ENCODE measurements at places on chromosomes 11 and 22.

GRCh38 chr22:43423046-43423445 is 11.2 kb downstream of the MPPED1 start:
- peaks cover 4% of the 10 kb centered on the region for H3K27me3 ChIP-seq
- H3K27ac ChIP-seq = no peak overlapping the region
- H3K36me3 ChIP-seq = no peaks in the 10 kb centered on the region
- H3K4me1 ChIP-seq = no peaks in the 10 kb centered on the region

- no peak for DNase-seq
- no peaks in the 10 kb centered on the region for H3K36me3 ChIP-seq
- no peak overlapping the region for H3K27ac ChIP-seq
- H3K27me3 ChIP-seq = peaks cover 6% of the 10 kb centered on the region
- no peak overlapping the region for H3K4me3 ChIP-seq
These were observed 23.0 kb upstream of the ME3 start for GRCh38 chr11:86695373-86695772.

- H3K4me3 ChIP-seq = no peak overlapping the region
- no peaks in the 10 kb centered on the region for H3K27me3 ChIP-seq
- peaks cover 6% of the 10 kb centered on the region for H3K4me1 ChIP-seq
- H3K27ac ChIP-seq = no peak overlapping the region
- no peaks in the 10 kb centered on the region for H3K36me3 ChIP-seq
These were observed 26.9 kb downstream of the MACROD1 start for GRCh38 chr11:64139049-64139448.

- H3K27me3 ChIP-seq = no peaks in the 10 kb centered on the region
- no peaks in the 10 kb centered on the region for H3K36me3 ChIP-seq
- DNase-seq = no peak
- H3K4me3 ChIP-seq = no peak overlapping the region
- no peak overlapping the region for H3K27ac ChIP-seq
These were observed 663.2 kb downstream of the CNTN5 start for GRCh38 chr11:99683933-99684332.

- no peak overlapping the region for H3K27ac ChIP-seq
- DNase-seq = no peak
- H3K4me3 ChIP-seq = no peak overlapping the region
- no peaks in the 10 kb centered on the region for H3K36me3 ChIP-seq
These were observed 95.1 kb downstream of the CELSR1 start for GRCh38 chr22:46442217-46442853.

DNA sequence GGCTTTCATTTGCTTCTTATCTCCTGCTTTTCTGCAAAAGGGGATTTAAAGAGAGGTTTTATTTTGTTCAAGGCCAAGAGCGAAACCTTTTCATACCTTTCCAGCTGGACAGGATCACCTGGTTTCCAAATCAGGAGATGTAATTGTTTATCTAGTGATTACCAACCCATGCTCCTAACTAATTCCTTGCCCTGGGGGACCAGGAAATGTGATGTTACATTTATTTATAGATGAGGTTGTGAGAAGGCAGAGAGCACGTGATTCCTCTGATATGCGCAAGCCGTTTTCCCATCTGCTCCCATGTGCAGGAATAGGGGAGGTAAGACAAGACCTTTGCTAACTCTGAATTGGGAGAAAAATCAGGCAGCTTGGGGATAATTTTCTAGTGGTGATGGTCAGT is 507.2 kb upstream of the LARGE1 start:
- H3K27ac ChIP-seq = no peak overlapping the region
- DNase-seq = no peak
- no peaks in the 10 kb centered on the region for H3K36me3 ChIP-seq
- no peak overlapping the region for H3K4me3 ChIP-seq
- H3K27me3 ChIP-seq = no peaks in the 10 kb centered on the region
- no peaks in the 10 kb centered on the region for H3K4me1 ChIP-seq

DNA sequence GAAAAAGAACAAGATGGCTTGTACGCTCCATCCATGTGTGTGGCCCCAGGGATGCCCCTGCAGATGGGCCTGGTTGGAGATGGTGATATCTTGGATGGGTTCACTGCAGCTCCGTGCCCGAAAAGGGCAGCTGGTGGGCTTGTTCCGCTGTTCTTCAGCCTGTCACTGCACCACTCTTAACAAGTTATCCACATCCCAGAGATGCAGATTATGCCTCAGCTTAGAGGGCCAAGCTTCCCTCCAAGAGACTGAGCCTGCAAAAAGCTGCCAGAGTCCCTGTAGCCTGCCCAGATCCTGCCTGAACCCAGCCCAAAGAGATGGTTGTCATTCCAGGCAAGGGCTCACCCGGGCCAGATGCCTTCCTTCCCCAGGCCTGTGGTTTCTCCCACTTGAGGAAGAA is 308.0 kb downstream of the OPCML start:
- H3K36me3 ChIP-seq = no peaks in the 10 kb centered on the region
- no peak for DNase-seq
- no peak overlapping the region for H3K27ac ChIP-seq
- H3K4me3 ChIP-seq = no peak overlapping the region
- no peaks in the 10 kb centered on the region for H3K4me1 ChIP-seq

DNA sequence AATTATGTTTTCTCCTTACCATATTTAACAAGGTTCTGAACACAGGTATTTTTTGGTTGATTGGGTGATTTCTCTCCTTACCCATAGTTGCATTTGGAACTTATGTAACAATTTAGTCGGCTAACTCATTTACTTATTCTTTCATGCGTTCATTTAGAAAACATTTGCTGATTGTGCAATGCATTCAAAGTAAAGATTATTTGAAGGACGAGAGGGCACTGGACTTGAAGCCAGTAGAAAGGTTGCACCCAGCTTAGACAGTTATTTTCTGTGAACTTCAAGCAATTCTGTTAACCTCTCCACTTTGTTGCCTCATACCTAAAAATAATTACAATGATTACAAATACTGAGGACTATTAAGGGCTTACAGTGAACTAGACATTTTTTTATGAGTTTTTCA is 769.6 kb downstream of the LRRC4C start:
- H3K27ac ChIP-seq = no peak overlapping the region
- H3K4me3 ChIP-seq = no peak overlapping the region
- DNase-seq = no peak
- H3K27me3 ChIP-seq = no peaks in the 10 kb centered on the region

DNA sequence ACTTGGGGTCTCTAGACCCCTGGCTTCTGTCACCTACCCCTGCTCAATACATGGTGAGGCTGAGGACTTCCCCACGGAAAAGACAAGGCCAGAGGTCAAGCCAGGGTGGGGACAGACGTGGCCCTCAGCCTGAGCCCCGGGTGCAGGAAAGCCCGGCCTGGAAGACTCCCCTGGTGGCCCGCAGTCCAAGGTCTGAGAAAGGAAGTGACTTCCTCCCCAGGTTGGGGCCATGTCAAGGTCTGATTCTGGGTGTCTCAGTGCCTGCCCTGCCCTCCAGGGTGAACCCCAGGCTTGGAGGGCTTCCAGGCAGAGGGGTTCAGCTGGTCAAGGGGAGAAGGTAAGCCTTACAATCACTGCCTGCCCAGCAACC is 3.9 kb downstream of the CTSD start:
- peaks cover 9% of the 10 kb centered on the region for H3K36me3 ChIP-seq
- peaks cover 49% of the 10 kb centered on the region for H3K4me1 ChIP-seq
- no peak overlapping the region for H3K4me3 ChIP-seq
- no peak overlapping the region for H3K27ac ChIP-seq
- H3K27me3 ChIP-seq = no peaks in the 10 kb centered on the region

GRCh38 chr22:31253949-31254348 is 38.3 kb downstream of the PIK3IP1 start:
- peaks cover 6% of the 10 kb centered on the region for H3K36me3 ChIP-seq
- H3K27ac ChIP-seq = no peak overlapping the region
- H3K27me3 ChIP-seq = no peaks in the 10 kb centered on the region
- peaks cover 18% of the 10 kb centered on the region for H3K4me1 ChIP-seq
- DNase-seq = no peak

- H3K4me3 ChIP-seq = no peak overlapping the region
- no peak for DNase-seq
- no peaks in the 10 kb centered on the region for H3K4me1 ChIP-seq
- H3K27ac ChIP-seq = no peak overlapping the region
- no peaks in the 10 kb centered on the region for H3K36me3 ChIP-seq
These were observed 109.4 kb upstream of the KIRREL3 start for GRCh38 chr11:127109796-127110480.

DNA sequence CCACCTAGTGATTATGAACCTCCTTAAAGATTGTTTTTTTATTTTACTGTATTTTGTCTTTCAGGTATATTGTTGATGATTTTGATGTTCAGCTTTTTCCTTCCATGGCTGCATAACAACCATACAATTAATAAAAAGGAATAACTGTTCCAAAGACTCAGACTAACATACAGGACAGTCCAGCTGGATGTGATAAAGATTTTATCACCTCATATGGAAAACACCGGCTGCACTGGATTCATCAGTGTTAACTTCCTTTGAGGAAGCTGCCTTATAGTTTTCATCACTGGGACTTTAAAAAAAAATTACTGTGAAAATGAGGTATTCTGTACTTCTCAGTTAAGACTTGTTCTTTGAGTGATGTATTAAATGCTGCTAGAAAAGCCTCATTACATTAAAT is 19.5 kb downstream of the AQP11 start:
- no peak overlapping the region for H3K4me3 ChIP-seq
- DNase-seq = no peak
- H3K36me3 ChIP-seq = peaks cover 11% of the 10 kb centered on the region

DNA sequence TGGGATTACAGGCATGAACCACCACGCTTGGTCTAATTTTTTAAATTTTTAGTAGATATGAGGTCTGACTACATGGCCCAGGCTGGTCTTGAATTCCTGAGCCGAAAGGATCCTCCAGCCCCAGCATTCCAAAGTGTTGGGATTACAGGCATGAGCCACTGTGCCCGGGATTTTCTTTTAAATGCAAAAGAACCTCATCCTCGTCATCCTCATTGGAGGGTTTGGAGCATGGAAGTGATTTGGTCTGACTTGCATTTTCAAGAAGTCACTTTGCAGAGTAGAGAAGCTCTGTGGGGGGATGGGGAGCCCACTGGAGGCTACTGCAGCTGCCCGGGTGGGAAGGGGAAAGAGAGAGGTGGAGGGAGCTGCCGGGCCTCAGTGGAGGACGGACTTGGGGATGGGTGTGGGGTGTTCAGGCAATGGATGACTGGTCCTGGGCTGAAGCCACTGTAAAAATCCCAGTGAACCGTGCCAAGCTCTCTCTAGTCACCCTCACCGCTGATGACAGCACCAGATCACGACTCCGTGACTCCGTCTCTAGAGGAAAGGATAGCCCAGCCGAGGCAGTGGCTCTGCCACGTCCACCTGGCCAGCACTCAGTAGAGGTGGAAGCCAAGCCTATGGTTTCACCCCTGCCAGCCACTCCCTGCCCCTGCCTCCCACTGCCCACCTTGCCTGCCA is 32.8 kb upstream of the SLC22A12 start:
- no peak overlapping the region for H3K4me3 ChIP-seq
- H3K36me3 ChIP-seq = no peaks in the 10 kb centered on the region
- no peak for DNase-seq
- peaks cover 1% of the 10 kb centered on the region for H3K27me3 ChIP-seq

DNA sequence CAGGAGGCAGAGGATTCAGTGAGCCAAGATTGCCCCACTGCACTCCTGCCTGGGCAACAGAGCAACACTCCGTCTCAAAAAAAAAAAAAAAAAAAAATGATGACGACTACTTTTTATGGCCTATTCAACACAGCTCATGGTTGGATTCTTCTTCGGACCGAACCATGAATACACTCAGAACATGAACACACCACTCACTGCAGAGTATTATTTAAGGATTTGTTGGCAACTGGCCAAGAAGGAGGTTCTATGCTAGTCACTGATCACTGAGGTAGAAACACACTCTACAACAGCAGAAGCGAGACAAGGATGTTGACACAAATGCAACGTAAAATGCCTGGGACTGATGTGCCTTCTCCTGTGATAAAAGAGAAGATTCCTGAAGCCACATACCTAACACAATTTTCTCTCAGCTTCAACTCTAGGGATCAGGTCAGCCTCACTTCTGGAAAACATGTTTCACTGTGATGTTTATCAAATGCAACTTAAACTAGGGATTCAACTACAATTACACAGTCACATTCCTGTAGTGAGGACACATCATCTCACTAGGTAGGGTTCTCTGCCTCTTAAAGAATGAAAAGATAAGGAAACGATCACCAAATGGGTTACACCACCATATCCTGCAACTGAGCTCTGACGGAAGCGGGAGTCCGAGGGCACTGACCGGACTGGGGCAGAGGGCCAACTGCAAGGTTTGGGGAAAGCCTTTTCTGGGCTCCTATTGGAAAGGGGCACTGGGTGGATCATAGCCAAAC is 82.5 kb downstream of the SGSM3 start:
- DNase-seq = no peak
- H3K36me3 ChIP-seq = peaks cover 20% of the 10 kb centered on the region
- no peaks in the 10 kb centered on the region for H3K27me3 ChIP-seq
- no peak overlapping the region for H3K4me3 ChIP-seq
- H3K4me1 ChIP-seq = peaks cover 39% of the 10 kb centered on the region

GRCh38 chr22:46719921-46720320 is 18.1 kb downstream of the CERK start:
- H3K36me3 ChIP-seq = peaks cover 23% of the 10 kb centered on the region
- no peak for DNase-seq
- no peaks in the 10 kb centered on the region for H3K4me1 ChIP-seq
- H3K4me3 ChIP-seq = no peak overlapping the region
- no peak overlapping the region for H3K27ac ChIP-seq

DNA sequence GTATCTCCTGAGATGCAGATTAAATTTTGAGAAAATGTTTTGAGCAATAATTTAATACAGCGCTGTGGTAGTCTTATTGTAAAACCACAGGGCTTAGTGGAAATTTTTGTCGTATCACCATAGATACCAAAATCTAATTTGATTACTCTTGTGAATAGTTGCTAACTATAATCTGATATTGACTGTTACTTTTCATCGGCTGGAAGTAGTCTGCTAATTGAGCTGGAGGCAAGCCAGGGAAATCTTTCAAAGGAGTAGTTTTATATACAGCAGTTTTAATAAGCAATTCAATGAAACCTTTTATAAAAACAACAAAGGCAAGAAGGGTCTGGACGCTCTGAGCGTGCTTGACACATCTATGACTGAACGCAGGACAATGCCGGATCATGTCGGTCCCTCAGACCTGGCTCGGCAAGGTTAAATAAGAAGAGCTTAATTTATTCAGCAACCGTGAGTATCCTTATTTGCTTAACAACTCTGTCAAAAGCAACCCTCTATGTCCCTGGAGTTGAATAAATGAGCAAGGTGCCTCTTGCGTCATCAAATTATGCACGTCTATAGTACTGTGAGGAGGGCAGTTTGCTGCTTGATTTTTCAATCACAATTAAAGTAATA is 121.2 kb downstream of the NCAM1 start:
- H3K4me1 ChIP-seq = no peaks in the 10 kb centered on the region
- DNase-seq = no peak
- H3K36me3 ChIP-seq = no peaks in the 10 kb centered on the region
- H3K4me3 ChIP-seq = no peak overlapping the region
- H3K27ac ChIP-seq = no peak overlapping the region

- peaks cover 9% of the 10 kb centered on the region for H3K36me3 ChIP-seq
- no peaks in the 10 kb centered on the region for H3K27me3 ChIP-seq
- no peak for DNase-seq
These were observed 45.0 kb upstream of the APOA1 start for GRCh38 chr11:116882386-116882785.

DNA sequence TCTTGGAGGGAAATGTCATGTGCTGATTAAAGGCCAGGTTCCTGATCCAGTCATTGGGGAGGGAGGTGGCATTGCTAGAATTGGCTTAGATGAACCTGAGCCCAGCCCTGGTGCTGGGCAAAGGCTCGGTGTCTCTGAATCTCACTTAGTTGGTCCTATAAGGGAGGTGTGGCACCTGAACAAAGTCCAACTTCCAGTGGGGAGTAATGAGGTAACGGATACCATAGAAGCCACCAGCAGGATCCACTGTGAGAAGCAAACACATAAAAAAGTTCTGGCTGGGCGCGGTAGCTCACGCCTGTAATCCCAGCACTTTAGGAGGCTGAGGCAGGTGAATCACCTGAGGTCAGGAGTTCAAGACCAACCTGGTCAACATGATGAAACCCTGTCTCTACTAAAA is 26.6 kb downstream of the PRDM11 start:
- peaks cover 20% of the 10 kb centered on the region for H3K27me3 ChIP-seq
- H3K4me1 ChIP-seq = no peaks in the 10 kb centered on the region
- H3K27ac ChIP-seq = no peak overlapping the region
- no peak overlapping the region for H3K4me3 ChIP-seq

Measured in activated T-helper 1 cell treated with anti-CD3 and anti-CD28 coated beads, Interleukin-12 subunit alpha, Interleukin-12 subunit beta, Interleukin-2, Interleukin-4 antibody, amounts not matched to agents 30 ng/mL and 10 ng/mL and 1 ng/mL, durations not matched to agents 14 hours and 24 hours and 36 hours (primary cell).